ENCODE measurements at places on chromosomes 3 and 15.

DNA sequence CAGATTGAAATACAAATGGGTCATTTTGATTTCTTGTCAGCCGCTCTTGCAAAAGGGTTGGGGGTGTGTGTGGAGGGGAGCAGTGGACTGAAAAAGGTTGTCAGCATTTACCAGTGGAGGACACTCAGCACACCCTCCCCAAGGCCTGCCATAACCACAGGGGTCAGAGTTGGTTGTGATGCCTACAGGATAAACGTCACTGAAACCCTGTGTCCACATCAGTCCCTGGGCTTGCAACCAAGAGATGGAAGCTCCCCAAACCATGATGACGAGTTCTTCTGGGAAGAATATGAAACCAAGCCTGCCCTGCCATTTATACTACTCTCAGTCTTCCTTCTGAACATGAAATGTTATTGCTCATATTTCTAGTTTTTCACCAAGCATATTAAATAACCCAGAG is 54.0 kb upstream of the UMPS start:
- DNase-seq: no peak

- DNase-seq: no peak
Measured at GRCh38 chr3:182621435-182622240, 171.7 kb upstream of the ATP11B start.

DNA sequence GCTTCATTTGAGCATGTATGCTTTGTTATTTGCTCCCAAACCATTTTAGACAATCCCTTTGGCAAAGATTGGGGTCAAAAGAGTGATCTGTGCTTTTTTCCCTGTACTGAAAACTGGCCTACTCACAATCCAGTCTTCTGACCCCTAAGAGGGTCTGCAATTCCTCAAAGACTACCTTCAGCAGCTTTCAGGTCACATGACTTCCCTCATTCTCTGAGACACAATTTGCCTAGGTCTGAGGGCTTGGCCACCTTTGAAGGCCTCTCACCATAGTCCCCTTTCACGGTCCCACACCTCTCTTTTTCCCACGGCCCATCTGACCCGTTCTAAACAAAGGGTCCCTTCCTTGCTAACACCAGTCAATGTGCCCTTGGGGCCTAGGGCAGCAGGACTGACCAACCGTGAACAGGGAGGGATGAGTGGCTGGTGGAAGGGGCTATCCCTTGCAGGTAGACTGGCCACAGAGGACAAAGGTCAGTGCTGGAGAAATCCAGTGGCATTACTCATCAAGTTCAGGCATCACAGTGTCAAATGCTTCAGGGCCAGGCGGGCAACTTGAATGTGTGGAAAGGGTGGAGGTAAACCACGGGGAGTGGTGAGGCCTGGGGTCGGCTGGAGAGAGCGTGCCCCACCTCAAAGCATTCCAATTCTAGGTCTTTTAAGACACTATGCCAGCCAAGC is 10.8 kb downstream of the RASL12 start:
- no peak for DNase-seq

DNA sequence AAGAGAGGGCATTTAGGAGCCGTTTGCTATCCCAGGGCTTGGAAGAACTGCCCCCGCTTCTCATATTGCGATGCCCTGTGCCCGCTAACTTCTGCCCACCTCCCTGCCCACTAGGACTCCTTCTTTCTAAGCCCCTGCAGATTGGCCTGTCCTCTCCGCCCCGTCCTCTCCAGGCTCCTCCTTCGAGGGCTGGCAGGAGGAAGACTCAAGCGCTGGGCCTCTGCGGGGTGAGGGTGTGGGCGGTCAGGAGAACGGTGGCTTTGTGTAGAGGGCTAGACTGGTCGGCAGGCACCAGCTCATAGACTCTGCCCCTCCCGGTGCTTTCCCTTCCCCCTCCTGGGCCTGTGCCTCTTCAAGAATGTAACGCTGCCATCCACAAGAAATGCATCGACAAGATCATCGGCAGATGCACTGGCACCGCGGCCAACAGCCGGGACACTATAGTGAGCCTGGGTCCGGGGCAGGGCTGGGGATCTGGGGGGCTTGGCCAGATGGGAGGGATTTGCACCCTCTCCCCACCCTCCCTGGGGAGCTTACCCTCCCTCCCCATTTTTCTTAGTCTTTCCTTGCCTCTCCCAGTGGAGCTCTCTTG is 21.9 kb downstream of the PRKCD start:
- no peak for DNase-seq

GRCh38 chr15:83653639-83654378 is at the start of gene ADAMTSL3:
TSS of gene ADAMTSL3 (plus strand) at chr15:83654123. CDS start at chr15:83655762, 1,639 bp downstream.
- no peak for DNase-seq

DNA sequence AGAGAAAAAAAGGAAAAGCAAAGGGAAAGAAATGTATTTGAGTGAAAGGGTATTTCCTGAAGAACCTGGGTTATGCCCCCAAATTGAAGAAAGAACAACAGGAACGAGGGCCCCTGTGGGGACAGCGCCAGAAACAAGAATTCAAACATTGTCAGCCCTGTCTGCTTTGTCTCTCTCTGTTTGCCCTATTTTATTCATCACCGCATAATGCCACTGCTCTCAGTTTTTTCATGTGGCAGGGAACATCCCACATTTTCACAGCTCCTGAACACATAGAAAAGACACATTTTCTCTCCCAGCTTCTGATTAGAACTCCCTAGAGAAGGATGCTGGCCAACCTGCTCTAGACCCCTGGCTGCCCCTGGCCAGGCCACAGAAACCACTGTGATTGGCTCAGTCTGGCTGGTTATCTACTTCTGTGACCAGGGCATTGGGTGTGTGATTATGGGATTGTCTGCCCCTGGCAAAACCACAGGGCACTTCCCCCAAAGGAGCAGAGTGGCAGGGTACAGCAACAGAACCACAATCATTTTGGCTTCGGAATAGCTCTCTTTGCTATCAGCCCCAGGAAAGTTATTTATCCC is 31.3 kb upstream of the CCDC54 start:
- no peak for DNase-seq

GRCh38 chr3:128051459-128051836 is 789 bp upstream of the SEC61A1 start:
- no peak for DNase-seq

DNA sequence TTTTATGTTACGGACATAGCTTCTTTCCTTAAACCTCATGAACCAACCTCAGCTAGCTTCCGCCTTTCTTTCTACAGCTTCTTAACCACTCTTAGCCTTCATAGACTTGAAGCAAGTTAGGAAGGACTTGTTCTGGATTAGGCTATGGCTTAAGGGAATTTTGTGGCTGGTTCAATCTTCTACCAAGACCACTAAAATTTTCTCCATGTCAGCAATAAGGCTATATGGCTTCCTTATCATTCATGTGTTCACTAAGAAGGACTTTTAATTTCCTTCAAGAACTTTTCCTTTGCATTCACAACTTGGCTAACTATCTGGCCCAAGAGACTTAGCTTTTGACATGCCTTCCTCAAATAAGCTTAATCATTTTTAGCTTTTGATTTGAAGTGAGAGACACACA is 24.5 kb downstream of the CCPG1 start:
- no peak for DNase-seq

GRCh38 chr3:43505351-43505750 is 116.5 kb downstream of the ANO10 start:
- no peak for DNase-seq

- DNase-seq: no peak
Measured at GRCh38 chr3:114649331-114649730, 355.5 kb downstream of the TIGIT start.

Data from activated CD4-positive, CD25-positive, alpha-beta regulatory T cell treated with anti-CD3 and anti-CD28 coated beads, Interleukin-2, amount 50 U/mL, for 16 hours (primary cell).